ENCODE measurements at places on chromosomes 7 and 10.

DNA sequence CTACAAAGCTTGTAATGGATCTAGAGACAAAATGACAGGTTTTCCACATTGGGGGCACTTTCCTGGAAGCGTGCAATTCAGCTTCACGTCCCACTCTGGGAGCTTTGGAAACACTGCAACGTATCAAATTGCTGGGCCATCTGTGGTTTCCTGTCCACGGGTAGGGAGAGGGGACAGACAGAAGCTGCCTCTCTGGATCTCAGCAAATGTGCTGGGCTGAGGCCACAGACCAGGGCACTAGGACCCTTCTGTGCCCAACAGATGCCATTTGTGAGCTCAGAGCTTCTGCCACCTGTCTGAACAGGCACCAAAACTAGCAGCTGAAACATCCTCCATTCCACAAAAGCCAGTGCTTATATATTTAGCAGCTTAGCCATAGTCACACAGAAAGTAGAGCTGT, 40.9 kb upstream of the FRMD4A start:
- DNase-seq: no peak

GRCh38 chr10:1343176-1343575, 287.0 kb downstream of the WDR37 start:
- no peak for DNase-seq

DNA sequence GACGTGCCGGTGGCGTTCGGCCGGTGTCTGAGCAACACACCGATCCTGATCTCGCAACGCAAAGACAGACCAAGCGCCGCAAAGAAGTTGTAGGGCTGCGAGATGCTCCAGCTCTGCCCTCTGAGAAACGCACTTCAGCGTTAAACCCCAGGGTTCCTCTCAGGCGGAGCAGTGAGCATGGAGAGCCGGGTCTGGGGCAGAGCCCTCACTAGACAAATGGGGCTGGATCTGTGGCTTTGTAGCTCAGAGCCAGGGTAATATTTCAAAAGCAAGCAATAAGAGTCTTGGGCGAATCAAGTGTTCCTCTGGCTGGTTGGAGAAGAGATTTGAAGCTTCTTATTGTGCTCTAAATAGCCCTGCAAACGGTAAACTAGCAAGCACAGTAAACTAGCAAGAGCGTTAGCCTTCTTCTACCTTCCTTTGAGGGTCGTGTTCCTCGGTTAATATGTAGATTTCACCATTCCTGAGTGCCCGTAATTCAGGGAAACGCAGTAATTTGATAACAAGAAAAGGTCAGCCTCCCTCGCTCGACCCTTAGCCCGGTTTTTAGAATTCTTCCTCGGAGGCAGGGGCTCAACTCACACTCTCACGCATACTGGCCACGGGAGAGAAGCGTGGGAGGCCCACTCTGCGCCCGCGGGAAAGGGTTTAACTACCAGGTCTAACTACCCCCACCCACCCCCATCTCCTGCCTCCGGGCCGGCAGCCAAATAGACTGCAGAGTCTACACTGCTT, 6.7 kb downstream of the SKAP2 start:
- no peak for DNase-seq

- DNase-seq: no peak
Observed at GRCh38 chr7:66604198-66604597, 24.5 kb upstream of the KCTD7 start.

- no peak for DNase-seq
Observed at GRCh38 chr7:155166673-155167370, 96.7 kb downstream of the HTR5A start.

GRCh38 chr10:126123466-126123865, 227.1 kb downstream of the FANK1 start:
- DNase-seq: no peak

DNA sequence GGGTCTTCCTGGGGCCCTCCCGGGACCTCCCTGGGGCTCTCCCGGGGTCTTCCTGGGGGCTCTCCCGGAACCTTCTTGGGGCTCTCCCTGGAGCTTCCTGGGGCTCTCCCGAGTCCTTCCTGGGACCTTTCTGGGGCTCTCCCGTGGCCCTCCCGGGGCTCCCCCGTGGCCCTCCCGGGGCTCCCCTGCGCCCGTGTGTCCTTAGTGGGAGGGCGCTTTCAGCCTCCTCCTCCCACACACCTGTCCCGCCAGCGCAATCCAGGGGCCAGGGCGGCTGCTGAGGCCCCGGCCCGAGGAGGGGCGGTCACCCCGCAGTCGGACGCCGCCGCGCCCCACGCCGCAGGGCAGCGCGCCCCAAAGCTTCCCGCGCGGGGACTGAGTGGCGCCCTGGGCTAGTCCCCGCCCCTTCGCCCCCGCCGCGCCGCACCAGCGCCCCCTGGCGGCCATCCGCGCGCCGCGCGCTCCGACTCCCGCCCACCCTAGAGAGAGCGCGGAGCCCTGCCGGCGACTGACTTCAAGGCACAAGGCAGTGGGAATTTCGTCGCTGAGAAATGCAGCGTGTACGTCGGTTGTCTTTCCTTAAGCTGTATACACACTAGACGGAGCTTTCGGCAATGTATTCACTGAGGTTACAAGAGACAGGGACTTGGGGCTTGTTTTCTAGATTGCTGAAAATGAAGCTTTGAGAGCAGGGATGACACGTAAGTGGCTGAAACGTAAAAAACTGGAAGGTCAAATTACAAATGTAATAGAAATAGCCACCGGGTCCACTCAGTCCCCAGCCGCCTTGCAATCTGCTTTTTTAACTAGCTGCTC, 47.1 kb downstream of the INSIG1 start:
- DNase-seq: peak; percentile 85

DNA sequence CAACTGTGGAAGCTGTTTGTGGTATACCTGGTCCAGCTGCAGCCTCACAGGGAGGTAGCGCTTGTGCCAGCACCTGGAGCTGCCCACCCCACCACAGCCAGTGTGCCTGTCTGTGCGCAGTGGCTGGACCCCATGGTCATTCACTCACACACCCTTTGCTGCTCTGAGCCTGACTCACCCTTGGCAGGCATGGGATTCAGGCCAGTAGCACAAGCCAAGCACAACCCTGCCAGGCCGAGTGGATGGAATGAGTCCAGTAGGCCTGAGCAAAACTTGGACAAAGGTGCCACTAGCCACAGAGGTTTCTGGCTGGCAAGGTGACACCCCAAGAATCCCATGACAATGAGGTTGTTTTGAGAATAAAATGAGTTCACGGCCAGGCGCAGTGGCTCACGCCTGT, 19.0 kb downstream of the RBM48 start:
- DNase-seq: no peak

DNA sequence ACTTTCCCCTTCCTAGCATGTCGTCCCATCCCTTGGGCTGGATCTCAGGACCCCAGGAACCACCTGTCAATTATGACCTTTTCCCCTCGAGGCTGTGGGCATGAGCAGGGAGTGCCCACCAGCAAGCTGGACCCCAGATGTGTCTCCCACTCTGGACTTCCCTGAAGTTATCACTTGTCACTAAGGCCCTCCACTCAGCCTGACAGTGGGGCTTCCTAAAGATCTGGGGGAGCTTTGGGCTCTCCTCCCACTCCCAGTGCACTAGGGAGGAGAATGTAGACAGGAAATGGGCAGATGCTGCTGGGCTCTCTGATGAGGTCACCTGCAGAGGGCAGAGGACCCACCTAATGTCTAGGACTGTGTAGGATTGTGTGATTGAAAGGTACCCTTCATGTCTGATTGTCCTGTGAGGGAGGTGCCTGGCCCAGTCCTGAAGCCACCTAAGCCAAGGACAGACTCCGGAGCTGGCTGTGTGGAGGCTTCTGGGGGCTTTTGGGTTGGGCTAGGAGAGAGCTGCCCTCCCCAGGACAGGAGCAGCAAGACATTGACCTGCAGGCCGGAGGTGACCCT, 18.7 kb downstream of the MYO1G start:
- DNase-seq: no peak

DNA sequence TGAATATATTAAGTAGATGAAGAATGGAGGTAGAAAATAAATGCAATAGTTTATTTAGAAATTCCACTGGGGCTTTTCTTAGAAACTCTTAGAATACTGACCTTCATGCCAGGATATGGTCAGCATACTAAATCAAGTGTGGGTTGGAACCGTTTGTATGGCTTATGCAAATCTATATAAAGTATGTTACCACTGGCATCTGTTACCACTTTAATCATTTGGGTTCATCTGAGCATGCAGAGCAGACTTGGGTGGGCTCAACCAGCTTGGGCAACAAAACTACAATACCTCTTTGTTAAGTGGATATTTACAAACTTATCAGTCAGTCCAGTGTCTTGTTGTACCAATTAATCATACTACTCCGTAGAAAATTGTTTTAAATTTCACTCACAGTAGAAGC, 125.8 kb downstream of the CRPPA start:
- no peak for DNase-seq

GRCh38 chr10:55224007-55224781, 423.2 kb upstream of the PCDH15 start:
- DNase-seq: no peak

DNA sequence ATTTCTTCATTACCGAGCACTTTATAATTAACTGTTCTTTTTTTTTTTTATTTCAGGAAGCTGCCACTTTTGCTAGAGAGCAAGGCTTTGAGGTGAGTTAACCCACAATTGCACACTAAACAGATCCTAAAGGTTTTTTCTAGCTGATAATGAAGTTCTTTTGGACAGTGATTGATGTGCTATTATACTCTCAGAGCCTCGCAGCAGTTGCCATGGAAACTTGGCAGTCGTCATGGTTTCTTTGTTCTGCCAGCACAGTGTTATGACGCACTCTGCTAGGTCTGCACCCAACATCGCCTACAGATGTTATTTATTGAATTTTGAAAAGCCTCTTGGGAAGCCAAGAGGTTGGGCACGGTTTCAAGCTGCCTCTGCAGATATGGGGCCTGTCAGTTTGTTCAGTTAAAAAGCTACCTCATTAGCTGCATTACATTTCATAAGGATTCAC, 237.2 kb upstream of the KAT6B start:
- peak; percentile 80 for DNase-seq

- no peak for DNase-seq
Observed at GRCh38 chr10:27685681-27686080, 59.9 kb downstream of the MKX start.

DNA sequence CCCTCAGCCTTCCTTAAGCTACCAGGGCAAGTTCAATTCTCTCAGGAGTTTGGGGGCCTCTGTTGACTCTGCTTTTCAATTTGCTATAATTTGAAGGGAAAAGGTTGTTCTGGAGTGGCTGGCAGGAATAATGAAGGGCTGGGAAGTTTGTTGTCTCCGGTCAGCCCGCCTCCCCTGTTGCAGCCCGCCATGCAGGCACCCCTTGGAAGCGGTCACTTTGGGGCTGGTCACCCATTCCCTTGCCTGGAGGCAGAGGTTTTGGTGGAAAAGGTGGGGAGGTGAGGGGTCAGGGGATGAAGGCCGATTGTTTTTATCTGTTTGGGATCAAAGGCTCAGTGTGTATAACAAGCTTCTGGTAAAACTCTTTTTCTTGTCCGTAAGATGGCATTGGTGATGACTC, 79.1 kb downstream of the GRK5 start:
- DNase-seq: no peak

- no peak for DNase-seq
Observed at GRCh38 chr7:93941945-93942344, 20.4 kb downstream of the GNG11 start.

GRCh38 chr7:48718731-48719378, 205.5 kb upstream of the CDC14C start:
- no peak for DNase-seq

DNA sequence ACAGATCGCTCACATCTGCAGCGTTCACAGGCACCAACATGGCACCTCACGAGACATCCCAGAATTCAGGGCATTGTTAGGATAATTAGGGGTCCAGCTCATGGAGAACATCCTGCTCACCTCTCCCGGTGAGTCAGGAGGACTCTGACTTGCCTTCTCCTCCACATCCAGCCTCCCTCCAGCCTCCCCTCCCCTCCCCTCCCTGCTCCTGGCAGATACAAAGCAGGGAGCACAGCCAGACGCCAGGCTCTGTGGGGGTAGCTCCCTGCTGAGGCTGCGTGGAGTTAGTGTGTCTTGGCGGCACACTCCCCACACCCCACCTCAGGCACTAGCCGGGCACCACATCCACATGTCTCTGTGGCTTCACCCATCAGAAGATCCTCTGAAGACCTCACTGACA, 320.6 kb downstream of the CXCL12 start:
- DNase-seq: no peak

DNA sequence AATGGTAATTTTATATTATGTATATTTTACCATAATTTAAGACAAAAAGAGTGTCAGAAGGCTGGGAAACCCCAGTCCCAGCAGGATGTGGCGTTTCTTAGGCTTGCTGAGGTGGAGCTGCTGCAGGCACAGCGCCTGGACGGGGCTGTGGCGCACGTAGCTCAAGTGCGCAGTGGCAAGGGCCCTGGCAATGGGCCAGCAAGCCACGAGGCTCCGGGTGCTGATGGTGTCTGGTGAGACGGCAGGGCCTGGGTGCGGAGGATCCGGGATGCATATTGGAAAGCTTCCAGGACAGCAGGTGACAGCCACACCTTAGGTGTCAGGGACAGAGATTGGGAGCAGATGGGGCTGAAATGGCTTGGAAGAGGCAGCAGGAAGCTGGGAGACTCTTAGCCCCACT, 37.2 kb downstream of the CLEC2L start:
- no peak for DNase-seq

- DNase-seq: no peak
Observed at GRCh38 chr7:29288181-29289091, 93.9 kb downstream of the CHN2 start.

DNA sequence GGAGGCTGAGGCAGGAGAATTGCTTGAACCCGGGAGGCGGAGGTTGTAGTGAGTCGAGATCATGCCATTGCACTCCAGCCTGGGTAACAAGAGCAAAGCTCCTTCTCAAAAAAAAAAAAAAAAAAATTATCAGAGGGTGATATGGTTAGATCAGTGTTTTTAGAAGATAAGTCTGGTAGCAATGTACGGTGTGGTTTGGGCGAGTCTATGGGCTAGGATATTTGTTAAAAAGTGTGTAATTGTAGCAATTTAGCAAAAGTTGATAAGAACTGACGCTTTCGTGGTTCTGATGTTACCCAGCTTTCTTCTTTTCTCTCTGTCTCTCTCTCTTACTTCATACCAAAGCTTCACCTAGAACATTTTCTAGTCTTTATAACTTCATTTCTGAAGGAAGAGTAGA, 6.9 kb upstream of the CYP51A1 start:
- DNase-seq: no peak

DNA sequence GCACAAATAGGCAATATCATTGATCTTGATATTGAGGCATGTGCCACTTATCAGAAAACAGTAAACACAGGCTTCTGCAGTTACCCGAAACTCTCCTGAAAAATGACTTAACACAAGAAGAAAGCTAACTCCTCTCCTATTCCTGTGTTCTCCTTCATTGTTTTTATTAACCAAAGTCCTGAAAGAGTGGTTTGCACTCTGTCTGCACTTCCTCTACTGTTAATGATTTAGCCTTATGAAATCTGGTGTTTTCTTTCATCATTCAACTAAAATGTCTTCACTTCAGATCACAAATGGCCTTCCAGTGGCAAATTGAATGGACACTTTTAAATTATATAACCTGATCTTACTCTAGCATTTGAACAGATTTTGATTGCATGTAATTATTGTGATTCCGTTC, 630.6 kb upstream of the PHF14 start:
- DNase-seq: no peak
